Fibroblast of pulmonary artery (primary cell): ENCODE measurements at places on chromosomes 11 and 22.
A peak's percentile ranks its signal among the peaks of the same experiment; 100 is the strongest.

DNA sequence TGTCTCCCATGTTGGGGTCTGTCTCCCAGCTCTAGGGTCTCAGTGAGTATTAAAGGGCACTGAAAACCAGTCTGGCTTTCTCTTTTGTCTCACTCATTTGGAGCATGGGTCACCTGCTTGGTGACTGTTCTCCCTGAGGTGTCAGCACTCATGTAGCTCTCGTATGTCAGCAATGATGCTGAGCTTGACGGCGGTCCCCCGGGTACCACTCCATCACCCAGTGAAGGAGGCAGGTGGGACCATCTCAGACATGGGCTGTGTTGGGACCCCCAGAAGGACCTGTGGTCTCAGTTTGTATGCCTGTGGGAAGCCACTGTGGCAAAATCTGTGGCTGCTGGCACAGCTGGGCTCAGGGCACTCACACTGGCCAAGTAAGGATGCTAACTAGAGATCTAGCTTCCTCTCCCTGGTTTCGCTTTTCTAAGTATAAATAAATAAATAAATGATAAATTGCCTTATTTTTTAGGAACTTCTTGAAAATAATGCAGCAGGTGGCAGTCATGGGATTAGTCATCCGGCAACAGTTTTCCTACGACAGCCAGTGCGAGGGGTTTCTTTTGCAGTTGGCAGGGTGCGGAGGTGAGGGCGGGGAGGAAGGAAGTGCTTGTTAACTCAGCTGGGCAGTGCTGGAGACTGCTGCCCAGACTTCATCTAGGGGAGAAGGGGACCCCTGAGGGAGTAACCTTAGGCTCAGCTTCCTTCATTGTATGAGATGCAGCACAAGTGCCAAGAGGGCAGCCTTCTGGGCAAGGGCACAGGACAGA is 48.8 kb downstream of the OSBP2 start:
- no peak for DNase-seq

DNA sequence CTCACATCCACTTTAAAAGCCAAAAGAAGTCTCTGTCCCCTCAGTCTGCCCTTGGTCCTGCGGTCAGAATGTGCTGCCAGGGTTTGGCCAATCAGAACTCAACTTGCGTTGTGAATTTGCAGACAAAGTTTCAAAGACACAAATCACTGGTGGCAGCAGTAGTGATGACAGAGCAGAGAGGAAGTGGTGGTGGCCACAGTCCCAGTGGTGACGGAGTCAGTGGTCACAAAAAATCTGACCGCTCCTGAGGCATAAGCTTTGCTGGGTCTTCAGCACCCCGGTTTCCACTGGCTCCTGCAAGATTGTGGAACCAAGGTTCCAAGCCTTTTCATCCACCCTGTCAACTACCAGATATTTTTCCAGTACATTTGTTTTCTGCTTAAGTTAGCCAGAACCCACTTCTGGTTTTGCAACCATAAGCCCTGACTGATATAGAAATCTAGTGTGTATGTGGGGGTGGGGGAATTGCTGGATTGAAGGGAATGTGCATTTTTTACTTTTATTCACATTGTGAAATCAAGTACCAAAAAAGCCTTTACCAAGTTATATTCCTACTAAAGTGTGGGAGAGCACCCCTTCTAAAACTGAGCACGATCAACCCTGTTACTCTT is 112.3 kb downstream of the TMPRSS5 start:
- peak; percentile 1 for DNase-seq

- no peak for DNase-seq
Observed at GRCh38 chr22:33535937-33536875, 384.1 kb downstream of the LARGE1 start.

DNA sequence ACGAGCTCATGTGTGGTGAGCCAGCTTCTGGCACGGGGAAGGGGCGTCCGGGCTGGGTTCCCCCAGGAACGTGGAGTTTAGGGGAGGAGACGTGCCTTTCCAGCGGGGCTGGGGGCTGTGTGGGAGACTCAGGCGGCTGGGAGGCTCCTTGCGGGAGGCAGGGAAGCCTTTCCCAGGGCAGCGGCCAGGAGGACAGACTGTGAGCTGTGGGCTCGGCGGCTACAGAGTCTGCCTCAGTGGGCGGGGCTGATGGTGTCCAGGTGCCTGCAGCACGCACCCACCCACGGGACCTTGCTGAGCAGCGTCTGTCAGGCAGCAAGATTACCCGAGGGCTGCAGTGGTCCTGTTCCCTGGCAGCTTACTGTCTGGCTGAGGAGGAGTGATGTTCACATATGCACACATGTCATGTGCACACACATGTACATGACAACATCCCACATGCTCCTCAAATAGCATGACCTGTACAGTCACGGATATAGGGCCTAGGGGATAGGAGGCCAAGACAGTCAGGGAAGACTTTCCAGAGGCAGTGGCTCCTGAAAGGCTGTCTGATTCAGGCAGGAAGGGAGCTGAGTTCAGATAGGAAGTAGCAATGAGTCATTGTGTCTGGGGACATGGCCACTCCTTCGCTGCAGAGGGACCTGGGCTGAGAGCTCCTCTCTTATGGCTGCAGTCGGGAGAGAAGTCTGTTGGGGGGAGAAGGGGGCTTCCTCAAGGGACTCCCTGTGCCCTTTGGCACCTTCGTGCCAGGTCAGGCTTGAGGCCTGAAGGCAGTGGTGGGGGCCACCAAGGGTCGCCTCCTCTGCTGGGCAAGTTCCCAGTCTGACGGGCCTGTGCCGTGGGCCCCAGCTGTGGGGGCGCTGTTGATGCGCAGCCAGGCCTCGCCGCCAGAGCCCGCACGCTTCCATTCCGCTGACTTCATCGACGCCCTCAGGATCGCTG is 23.3 kb upstream of the PPP6R3 start:
- DNase-seq: peak; percentile 88

GRCh38 chr22:41828516-41828915 is 4.4 kb upstream of the SREBF2 start:
- DNase-seq: no peak

DNA sequence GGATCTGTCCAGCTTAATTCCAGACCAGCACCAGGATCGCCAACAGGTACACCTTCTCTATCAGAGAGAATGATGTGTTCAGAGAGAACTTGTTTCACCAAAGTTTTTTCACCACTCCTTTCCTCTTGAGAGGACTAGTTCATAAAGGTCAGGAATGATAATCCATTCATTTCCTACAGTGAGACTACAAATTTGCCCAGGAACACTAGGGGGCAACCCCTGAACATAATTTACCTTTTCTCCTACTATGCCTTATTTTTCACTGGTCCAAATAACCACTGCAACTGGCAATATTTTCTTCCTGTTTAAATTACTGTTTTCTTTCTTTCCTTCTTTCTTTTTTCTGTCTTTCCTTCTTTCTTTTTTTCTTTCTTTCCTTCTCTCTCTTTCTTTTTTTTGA is 22.5 kb downstream of the CAVIN3 start:
- DNase-seq: no peak

DNA sequence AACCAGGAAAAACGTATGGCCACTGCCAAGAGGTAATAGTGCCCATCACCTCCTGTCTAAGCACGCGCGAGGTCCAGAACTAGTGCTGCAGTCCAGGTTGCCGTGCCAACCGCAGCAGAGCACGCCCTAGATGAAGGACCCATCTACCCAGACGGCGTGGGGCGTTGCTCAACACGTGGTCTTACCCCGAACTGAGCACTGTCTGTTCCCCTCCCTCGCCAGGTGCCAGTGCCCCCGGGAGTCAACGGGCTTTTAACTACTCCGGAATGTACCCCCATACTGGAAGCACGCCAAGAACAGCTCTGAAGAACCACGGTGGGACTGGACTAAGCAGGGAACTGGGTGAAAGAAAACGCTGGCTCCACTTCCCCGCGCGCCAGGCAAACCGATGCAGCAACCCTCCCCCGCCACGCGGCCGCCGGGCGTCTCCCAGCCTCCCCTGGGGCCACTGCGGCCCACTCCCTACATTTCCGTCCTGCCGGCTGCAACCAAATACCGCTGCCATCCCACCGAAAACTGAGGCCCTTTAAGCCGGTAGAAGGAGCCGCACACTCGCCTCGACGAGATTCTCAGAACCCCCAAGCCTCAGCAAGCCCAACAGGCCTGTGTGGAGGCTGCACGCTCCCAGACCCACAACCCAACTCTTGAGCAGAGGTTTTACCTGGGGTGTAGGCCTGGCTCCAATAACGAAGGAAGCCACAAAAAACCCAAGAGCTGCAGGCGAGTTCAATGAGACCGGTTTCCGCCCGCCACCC is at the start of gene HSPA8:
Gene HSPA8 (minus strand): TSS at position 734 of the 755 bp plus-strand sequence. CDS start 812 bp downstream, outside the sequence.
- DNase-seq: peak; percentile 71

- DNase-seq: no peak
Observed at GRCh38 chr22:34760276-34761008, 305.5 kb upstream of the ISX start.

- no peak for DNase-seq
Observed at GRCh38 chr22:42177891-42178336, 47.3 kb upstream of the CYP2D6 start.

DNA sequence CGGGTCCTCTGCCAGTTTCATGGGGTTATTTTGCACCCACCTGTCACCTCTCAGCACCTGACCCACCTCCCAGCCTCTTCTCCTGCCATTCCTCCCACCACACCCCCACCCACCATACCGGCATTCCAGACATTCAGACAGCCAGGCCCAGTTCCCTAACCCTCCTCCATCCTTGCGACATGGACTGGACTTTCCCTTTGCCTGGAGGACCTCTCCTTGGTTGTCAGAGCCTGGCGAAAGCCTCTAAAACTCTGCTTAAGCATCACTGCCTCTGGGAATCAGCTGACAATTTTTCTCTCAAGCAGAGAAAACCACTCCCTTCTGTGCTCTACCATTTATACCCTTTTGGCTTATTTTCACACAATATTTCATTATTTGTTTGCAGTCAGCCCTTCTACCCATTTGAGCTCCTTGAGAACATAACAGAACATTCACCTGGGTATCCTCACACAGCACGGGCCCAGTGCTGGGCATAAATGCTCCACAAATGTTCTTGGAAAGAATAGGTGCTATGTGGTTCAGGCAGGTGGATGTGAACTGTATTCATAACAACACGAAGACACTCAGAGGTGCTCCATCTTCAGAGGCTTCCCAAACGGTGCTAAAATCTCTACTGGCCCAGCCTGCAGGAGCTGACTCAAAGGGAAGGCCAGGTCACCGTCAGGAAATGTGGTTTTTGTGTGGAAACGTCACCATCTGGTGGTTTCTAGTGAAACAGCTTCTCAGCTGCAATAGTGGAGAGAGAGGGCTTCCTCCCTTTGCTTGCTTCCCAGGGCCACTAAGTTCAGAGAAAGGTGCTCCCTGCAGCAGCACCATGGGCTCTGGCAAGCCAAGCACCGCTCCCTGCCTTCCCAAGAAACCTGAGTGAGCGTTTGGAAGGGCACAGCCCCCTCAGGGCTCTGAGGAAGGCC is 10.4 kb downstream of the SPATA19 start:
- peak; percentile 64 for DNase-seq

DNA sequence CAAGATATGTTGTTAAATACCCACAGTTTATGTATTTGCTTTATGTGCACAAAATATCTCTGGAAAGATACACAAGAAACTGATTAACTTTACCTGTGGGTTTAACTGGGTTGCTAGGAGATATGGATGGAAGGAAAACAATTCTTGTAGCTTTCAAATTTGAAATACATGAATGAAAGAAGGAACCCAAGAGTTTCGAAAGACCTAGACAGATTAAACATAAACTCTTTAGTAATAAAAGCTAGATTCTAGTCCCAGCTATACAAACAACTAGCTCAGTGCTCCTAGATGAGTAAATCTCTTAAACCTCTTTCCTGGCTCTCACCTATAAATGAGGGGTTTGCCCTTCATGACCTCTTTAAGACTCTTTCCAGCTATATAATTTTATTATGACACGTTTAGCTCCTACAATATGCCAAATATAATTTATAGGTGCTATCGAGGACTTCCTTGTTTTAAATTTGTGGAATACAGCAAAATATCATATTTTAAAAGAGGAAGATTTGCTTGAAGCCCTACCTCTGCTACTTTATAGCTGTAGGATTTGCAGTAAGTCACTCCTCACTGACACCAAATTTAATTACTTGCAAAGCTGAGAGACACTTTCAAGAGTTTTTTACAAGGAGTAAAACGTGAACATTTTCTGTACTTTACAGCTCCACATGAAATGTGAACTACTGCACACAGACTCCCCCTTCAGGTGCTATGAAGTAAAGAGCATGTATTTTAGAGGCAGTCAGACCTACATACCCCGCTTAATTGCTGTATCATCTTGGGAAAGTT is 50.7 kb downstream of the RRAS2 start:
- peak; percentile 66 for DNase-seq

DNA sequence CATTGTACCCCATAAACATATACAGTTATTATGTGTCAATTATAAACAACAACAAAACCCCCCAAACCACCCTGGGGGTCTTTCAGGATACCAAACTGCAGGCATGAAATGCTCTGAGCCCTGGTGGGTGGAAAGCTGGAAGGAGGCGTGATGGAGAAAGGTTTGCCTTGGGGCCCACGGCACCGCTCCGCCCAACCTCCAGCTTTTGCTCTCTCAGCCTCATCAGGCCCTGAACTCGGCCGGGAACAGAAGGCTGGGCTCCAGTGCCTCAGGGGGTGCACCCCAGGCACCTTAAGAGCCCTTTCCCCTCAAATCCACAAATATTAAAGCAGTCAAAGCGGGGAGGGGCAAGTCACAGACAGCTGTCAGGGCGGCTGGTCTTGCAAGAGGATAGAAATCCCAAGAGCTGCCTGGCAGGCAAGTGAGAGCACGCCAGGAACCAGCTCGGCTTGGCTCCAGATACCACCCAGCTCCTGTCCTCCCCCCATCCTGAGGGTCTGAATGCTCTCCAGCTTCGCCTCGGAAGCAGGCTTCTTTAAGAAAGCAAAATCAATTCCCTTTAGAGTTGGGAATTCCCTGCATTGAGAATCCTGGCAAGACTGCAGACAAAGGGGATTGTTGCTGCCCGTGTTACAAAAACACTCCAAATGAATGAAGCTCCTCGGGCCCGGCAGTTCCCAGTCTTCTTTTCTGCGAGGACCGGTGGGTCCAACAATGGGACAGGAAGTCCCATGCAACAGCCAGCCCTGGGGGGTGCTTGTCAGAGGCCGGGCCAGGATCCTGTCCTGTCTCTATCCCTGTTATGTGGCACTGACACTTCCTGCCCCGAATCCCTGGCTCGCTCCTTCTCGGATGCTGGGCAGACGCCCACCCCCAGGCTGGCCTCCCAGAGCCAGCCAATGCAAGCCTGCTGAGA is 80.8 kb downstream of the NAT10 start:
- peak; percentile 30 for DNase-seq

DNA sequence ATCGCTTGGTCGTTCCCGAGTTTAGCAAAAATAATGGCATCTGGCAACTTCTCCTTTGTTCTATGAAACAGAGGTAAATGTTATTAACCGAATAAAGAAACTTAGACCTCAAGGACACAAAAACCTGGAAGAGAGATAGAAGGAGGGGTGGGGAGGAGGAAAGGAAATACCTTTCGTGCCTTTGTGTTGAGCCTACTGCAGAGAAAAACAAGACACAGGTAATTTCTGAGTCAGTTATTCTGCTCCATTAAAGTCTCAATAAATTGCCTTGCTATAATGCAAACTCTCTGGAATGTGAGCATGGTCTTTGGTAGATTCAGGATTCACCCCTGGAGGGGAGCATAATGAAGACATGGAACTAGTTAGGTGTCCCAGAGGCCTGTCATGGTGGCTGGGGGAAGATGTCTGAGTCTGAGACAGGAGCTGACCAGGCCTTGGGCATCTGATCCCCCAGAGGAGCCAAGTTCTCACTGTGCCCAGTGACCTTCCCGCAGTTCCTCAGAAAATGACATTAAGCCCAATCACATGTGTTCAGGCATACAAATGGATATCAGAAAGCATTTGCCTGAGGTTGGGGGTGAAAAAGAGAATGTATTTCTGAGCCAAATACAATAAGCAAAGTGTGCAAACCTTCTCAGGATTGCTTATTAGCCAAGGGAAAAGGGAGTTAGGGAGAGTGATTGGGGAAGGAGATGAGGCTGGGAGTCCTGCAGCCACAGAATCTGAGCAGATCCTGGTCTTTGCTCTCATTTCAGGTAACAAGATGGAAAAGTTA is 72.6 kb upstream of the CADM1 start:
- no peak for DNase-seq

GRCh38 chr11:131692151-131692550 is 321.7 kb downstream of the NTM start:
- DNase-seq: no peak
